Sigmoid colon (tissue), 7 donors: ENCODE measurements at places on chromosomes 7 and 10. TPM values are rescaled to one million over a fixed set of nuclear protein-coding genes. Genes with fewer than 3 reads are reported as not detected.
A peak's percentile ranks its signal among the peaks of the same experiment; 100 is the strongest.

DNA sequence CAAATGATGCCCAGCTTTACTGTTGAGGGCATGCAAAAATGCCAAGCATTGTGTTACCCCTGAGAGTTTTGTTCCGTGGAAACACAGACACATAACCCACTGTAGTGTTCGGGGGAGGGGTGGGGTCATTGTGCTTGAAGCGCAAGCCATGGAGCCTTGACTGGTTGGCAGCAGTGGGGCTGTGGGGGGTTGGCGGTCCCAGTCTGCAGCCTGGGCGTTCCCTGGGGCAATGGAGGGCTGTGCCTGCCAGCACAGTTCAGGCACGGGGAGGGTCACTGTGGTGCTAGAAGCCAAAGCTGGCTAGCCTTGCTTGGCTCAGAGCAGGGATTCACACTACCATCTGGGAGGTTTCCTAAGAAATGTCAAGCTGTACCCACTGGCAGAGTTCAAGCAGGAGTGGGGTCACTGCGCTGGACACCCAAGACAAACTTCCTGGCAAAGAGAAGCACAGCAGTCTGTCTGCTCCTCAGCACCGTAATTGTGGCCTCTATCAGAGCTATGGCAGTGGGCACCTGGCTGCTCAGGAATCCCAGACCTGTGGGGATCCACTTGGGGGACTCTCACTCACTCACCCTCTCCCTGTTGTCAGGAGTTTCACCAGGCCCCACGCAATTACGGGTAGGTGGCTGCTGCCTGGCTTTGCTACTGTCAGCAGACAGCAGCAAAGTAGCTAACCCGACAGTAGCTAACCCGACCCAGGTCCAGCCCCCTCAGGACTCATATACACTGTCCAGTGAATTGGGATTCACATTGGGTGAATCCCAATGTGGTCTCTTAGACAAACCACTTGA, 292.4 kb downstream of the ZWINT start:
- no peaks in the 10 kb centered on the region for H3K27me3 ChIP-seq
- no peak overlapping the region for H3K4me3 ChIP-seq
- no peaks in the 10 kb centered on the region for H3K36me3 ChIP-seq
- no peak overlapping the region for H3K27ac ChIP-seq
- DNase-seq, result no peak
- no peaks in the 10 kb centered on the region for H3K4me1 ChIP-seq

- no peaks in the 10 kb centered on the region for H3K27me3 ChIP-seq
- H3K4me1 ChIP-seq, result no peaks in the 10 kb centered on the region
- no peak for DNase-seq
These were observed 275.5 kb downstream of the ABCA13 start for GRCh38 chr7:48446721-48447120.

- no peak overlapping the region for H3K27ac ChIP-seq
- DNase-seq, result no peak
- H3K4me1 ChIP-seq, result no peaks in the 10 kb centered on the region
- H3K36me3 ChIP-seq, result peaks cover 5% of the 10 kb centered on the region
These were observed 56.7 kb downstream of the VSTM4 start for GRCh38 chr10:49058463-49059255.

GRCh38 chr10:33337326-33337957, 3.0 kb upstream of the NRP1 start:
- no peaks in the 10 kb centered on the region for H3K36me3 ChIP-seq
- no peaks in the 10 kb centered on the region for H3K27me3 ChIP-seq
- peak overlapping the region; percentile 80 for H3K4me3 ChIP-seq
- H3K27ac ChIP-seq, result peak overlapping the region; percentile 90
- DNase-seq, result no peak

DNA sequence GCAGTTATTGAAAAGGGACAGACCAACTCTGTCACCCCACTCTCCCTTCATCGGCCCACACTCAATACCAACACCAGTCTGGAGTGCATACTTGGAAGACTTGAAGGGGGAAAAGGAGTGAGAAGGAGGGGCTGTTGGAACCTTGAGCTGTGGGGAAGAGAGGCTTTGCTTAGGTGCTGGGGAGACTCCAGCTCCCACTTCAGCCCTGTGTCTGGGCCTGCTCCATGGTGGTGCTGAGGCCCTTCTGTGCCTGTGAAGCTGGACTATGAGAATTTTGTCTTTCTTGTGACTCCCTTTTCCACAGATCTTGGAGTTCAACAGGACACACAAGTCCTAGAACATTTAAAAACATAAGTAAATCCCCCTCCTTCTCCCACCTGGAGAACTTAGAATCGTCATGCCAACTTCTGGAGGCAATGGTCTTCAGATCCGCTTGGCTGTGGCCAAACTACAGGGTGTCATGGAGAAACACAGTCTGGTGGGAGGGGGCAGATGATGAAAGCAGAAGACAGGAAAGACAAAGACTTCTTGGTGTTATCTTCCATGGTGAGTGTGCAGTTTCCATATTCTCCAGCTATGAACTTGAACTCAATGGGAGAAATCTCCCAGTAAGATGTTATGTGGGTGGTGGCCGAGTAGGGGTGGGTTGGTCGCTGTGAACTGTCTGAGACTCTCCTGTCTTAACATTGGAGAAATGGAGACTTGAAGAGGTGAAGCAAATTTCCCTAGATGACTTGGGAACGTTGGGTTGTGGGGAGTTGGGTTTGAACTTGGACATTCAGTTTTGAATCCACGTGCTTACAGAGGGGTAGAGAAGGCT, 18.4 kb upstream of the GIMAP8 start:
- no peak for DNase-seq
- H3K4me1 ChIP-seq, result peaks cover 7% of the 10 kb centered on the region
- no peak overlapping the region for H3K27ac ChIP-seq
- H3K36me3 ChIP-seq, result no peaks in the 10 kb centered on the region

DNA sequence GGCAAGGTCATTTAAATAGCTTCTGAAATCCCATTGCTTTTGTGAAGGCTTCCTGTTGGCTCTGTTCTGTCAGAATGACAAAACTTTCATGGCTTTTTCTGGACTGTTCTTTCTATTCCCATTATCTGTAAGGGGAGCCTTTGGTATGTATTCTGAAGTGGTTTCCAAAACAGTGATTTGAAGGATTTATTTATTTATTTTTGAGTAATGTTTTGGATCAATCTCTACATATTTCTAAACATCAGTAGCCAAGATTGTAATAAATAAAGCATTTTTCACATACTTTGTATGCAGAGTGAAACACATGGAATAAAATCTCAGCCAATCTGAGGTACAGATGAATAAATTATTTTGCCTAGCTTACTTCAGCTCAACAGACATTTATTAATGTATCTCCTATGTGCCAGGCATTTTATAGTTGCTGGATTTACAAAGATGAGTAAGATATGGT, 121.1 kb downstream of the BBS9 start:
- no peak overlapping the region for H3K4me3 ChIP-seq
- H3K27ac ChIP-seq, result peak overlapping the region; percentile 34
- DNase-seq, result no peak
- H3K36me3 ChIP-seq, result no peaks in the 10 kb centered on the region
- no peaks in the 10 kb centered on the region for H3K27me3 ChIP-seq
- H3K4me1 ChIP-seq, result peaks cover 31% of the 10 kb centered on the region

DNA sequence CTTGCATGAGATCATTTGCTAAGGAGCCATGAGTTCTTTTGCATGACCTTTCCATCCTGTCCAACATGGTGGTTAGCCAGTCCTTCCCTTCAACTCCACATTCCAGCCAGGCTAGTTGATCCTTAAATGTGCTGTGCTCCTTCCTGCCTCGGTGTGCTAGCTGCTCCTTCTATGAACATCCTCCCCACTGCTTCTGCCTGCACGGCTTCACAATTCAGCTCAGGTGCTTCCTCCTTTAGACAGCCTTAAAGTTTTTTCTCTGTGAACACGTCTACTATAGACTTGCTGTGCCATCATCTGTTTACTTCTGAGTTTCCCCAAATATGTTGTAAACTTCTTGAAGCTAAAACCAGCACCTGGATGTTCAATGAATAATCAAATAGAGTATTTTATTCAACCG, 95.5 kb downstream of the OTUD1 start:
- no peaks in the 10 kb centered on the region for H3K27me3 ChIP-seq
- no peak for DNase-seq
- H3K27ac ChIP-seq, result no peak overlapping the region
- H3K4me3 ChIP-seq, result no peak overlapping the region
- H3K4me1 ChIP-seq, result no peaks in the 10 kb centered on the region

- H3K36me3 ChIP-seq, result no peaks in the 10 kb centered on the region
- H3K4me1 ChIP-seq, result no peaks in the 10 kb centered on the region
- no peaks in the 10 kb centered on the region for H3K27me3 ChIP-seq
- H3K27ac ChIP-seq, result no peak overlapping the region
- DNase-seq, result no peak
These were observed 165.9 kb downstream of the AUTS2 start for GRCh38 chr7:69764147-69764546.

DNA sequence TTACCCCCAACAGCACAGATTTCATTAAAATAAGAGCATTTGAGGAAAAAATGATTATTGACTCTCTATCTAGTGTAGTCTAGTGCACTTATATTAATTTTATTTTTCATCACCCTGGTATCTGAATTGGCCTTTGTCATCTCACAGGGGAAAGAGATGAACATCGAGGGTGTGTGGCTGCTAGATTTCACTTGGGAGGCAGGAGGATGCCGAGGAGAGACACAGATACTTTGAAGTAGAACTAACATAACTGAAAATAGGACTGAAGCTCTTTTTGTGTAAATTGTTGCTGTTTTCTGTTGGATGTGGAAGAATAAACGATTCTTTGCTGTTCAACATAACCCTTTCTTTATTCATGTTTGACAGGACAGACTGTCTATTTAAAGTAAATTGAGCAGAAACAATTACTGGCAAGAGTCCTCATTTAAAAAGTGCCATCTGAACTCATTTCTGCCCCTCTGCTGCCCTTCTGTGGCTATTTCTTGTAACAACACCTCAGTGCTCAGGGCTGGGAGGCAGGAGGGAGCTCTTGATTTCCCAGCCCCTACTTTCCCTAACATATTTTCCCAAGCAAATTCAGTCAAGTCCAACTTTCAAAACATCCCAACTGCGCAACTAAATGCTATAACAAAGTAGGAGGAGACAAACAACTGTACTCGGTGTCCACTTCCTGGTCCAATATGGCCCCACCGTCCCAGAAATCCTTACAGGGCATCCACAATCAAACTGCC, 15.6 kb downstream of the LYZL1 start:
- peaks cover 7% of the 10 kb centered on the region for H3K4me1 ChIP-seq
- H3K27me3 ChIP-seq, result no peaks in the 10 kb centered on the region
- no peak overlapping the region for H3K27ac ChIP-seq

- no peaks in the 10 kb centered on the region for H3K36me3 ChIP-seq
- no peak for DNase-seq
- no peaks in the 10 kb centered on the region for H3K4me1 ChIP-seq
- H3K27me3 ChIP-seq, result no peaks in the 10 kb centered on the region
These were observed 75.7 kb downstream of the SPAG6 start for GRCh38 chr10:22420787-22421517.

GRCh38 chr7:70621954-70622600, 509.9 kb upstream of the GALNT17 start:
- H3K4me1 ChIP-seq, result no peaks in the 10 kb centered on the region
- no peak overlapping the region for H3K27ac ChIP-seq
- no peaks in the 10 kb centered on the region for H3K27me3 ChIP-seq
- no peaks in the 10 kb centered on the region for H3K36me3 ChIP-seq

- no peaks in the 10 kb centered on the region for H3K36me3 ChIP-seq
- DNase-seq, result no peak
- H3K27ac ChIP-seq, result peak overlapping the region; percentile 22
- H3K27me3 ChIP-seq, result no peaks in the 10 kb centered on the region
- peaks cover 35% of the 10 kb centered on the region for H3K4me1 ChIP-seq
These were observed 99.7 kb downstream of the TNS3 start for GRCh38 chr7:47482013-47482875.

DNA sequence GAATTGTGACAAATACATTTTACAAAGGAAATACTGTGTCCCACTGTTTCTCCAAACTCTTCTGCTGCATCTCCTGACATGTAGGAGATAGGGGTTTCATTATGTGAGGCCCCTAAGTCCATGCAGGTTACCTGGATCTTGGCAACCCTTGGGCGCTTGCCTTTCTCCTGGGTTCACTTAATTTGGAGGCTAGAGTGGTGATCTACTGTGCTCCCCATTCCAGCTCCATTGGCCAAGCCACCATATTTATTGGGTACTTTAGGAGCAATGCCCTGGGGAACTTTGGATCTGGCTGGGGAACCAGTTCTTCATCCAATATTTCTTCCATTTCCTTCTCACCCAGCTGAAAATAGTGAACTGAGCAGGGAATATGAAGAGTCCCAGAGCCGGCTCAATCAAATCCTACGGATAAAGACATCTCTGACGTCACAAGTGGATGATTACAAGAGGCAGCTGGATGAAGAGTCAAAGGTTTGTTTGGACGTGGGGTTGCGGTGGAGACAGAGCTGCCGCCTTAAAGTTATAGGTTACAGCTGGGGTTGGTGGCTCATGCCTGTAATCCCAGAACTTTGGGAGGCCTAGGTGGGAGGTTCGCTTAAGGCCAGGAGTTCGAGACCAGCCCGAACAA, 18.5 kb downstream of the MYH16 start:
- H3K4me1 ChIP-seq, result no peaks in the 10 kb centered on the region
- no peak for DNase-seq
- no peaks in the 10 kb centered on the region for H3K36me3 ChIP-seq
- no peaks in the 10 kb centered on the region for H3K27me3 ChIP-seq
- no peak overlapping the region for H3K4me3 ChIP-seq
- no peak overlapping the region for H3K27ac ChIP-seq

DNA sequence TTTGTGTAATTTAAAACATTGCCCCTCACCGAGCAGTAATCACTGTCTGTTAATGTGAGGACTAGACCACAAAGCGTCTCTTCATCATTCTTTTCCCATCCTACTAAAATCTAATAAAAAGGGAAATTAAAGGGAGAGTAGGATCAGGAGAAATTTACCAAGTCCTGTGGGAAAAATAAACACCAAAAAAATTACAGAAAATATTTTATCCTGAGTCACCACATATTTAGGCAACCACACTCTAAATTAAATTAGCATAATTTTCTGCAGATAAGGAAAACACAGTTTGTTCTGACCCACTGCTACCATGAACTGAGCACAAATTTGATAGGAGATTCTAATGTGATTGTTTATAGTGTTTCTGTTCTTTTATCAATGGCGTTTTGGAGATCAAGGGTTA, 49.3 kb downstream of the CCDC6 start:
- no peaks in the 10 kb centered on the region for H3K4me1 ChIP-seq
- no peaks in the 10 kb centered on the region for H3K27me3 ChIP-seq
- H3K4me3 ChIP-seq, result no peak overlapping the region
- no peak overlapping the region for H3K27ac ChIP-seq

DNA sequence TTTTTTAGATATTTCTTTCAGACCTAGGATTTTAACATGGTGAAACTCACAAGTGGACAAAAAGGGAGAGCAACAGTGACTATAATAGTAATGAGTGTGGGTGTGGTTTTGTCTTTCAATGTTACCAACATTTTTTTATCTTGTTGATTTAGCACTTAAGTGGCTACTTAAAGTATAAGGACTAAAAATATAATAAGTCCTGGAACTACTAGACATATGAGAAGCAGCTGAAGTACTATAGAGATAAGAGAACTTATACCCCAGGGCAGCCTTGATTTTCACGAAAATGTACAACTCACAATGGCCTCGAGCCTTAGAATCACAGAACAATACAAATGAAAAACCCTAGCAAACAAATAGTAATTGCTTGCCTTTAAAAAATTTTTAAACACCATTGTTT, 1151.8 kb downstream of the TYW1 start:
- H3K4me1 ChIP-seq, result no peaks in the 10 kb centered on the region
- H3K36me3 ChIP-seq, result no peaks in the 10 kb centered on the region
- H3K27ac ChIP-seq, result no peak overlapping the region

GRCh38 chr7:148028165-148028564, 562.4 kb upstream of the C7orf33 start:
- H3K27ac ChIP-seq, result no peak overlapping the region
- DNase-seq, result no peak
- H3K27me3 ChIP-seq, result no peaks in the 10 kb centered on the region

Gene RABGEF1
- 36.4 TPM for total RNA-seq

Gene HOXA7
- total RNA-seq, result 9.1 TPM

Gene CYP3A5
- 7.5 TPM for total RNA-seq

Gene PITX3
- total RNA-seq, result not detected

Gene DDC
- 0.36 TPM for total RNA-seq

Gene RBM28
- 12.1 TPM for total RNA-seq

Gene PIK3CG
- total RNA-seq, result 6.4 TPM

Gene DENND2A
- 38.8 TPM for total RNA-seq

Gene ANKRD30A
- total RNA-seq, result not detected
